ENCODE measurements at places on chromosomes 5 and 9.

DNA sequence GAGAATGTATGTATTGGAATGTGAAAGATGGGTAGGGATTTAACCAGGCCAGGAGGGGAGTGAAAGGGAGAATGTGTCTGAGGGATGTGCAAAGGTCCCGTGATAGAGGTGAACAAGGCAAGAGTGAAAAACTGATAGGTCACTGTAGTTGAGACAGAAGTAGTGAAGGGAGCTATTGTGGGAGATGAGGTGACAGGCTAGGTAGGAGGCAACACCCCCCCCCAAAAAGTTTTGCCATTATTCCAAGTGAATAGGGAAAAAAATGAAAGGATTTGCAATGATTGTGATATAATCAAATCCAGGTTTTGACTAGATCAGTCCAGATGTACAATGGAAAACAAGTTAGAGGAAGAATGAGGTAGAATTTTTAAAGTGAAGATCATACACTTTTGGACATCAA lies 136.6 kb upstream of the GPR151 start:
- DNase-seq = no peak

- no peak for DNase-seq
Observed at GRCh38 chr9:136155576-136155975, 36.9 kb upstream of the TMEM250 start.

DNA sequence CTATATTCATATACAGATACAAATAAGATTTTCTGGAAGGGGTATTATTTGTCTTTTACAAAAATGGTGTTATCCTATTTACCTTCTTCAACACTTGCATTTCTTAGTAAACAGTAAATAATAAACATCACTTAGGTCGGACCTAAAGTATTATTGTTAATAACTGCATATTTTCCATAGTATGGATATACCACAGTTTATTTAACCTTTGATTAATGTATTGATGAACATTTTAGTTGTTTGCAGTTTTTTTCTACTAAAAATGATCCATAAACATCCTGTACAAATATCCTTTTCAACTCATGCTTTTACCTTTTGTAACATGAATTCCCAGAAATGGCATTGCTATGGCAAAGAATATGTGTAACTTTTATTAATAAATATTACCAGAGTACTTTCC lies 83.4 kb downstream of the NDUFAF2 start:
- DNase-seq = no peak

- no peak for DNase-seq
Observed at GRCh38 chr5:15516486-15516885, 16.5 kb downstream of the FBXL7 start.

DNA sequence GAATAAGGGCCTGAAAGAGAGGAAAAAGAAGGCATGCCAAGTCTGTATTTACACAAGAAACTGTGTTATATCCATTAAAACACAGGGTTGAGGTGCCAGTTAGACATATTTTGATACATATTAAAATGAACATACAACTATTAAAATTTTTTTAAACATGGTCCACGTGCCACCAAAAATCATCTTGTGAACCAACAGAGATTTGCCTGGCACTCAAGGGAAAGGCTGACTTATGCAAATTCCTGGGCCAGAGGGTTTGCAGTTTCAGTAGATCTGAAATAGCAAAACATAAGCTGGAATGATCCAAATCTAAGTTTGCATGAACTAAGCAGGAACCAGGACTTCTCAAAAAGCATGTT lies 168.7 kb downstream of the SLIT3 start:
- no peak for DNase-seq

DNA sequence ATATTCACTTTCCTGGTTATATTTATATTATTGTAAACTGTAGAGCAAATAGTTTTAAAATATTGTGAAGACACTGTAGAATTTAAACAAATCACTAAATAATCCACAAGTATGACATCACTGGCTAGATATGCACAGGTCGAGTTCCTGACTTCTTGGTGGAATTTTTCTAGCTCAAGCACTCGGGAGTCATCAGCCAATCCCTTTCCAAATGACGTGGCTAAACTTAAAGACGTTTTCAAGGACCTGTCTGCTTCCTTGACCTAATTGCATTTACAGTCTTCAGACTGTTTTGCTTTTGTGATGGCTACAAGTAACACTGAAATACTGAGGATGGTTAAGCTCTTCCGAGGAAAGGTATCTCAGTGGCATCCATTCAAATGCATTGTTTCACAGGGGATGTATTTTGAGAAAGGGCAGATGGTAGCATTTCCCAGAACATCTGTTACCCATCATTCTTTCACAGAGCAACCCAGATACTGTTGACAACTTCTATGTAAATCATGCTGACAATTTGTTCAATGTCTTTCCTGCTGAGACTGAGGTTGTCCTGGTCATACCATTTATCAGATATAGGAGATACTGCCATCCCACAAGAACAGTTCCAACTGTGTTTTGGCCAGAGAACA lies 262.8 kb downstream of the CDH10 start:
- DNase-seq = peak; percentile 32

DNA sequence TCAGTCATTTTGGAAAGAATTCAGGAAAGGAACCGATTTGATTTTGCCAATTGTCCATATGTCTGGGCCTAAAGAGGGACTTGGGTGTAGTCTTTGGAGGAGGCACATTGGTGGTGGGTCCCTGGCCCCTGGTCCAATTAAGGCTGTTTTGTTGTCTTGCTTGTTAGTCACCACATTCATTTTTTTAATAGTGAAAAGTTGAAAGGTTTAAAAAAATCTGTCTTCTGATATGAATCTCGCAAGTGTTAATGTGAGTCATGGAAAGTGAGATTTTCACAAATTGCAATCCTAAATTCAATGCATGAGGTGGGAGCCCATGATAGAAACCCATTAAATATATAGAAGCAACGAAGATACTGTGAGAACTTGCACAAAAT lies 165.9 kb upstream of the OTULINL start:
- DNase-seq = no peak

DNA sequence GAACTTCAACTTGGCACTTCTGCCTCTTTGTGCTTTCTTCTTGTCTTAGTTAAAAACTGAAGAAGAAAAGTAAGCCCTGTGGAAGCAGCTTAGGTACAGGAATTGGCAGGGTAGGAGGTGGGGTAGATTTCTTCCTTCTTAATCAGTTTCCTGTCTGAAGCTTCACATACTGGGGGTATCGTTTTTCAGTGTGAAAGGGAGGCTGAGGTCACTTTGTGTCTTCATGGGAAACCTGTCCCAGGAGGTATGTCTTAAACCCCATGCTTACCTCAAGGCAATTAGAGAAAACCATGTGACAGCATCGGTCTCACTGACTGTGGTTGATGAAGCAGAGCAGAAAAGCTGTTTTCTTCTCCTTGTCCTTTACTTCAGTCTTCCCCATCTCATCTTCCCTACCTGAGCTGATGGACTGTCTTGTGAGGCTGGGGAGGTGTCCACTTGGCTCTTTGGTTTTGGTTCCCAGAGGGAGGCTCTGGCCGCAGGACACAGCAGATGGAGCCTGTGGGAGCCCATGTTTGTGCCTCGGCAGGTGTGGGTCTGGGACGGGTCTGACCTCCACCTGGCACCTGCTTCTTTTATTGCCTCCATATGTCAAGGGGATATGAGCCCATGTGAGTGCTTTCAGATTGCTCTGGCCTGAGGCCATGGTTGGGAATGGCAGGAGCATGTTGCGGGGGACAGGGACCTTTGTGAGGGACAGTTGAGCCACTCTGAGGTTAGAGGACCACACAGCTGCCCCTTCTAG lies 47.0 kb downstream of the SH3GL2 start:
- DNase-seq = no peak

DNA sequence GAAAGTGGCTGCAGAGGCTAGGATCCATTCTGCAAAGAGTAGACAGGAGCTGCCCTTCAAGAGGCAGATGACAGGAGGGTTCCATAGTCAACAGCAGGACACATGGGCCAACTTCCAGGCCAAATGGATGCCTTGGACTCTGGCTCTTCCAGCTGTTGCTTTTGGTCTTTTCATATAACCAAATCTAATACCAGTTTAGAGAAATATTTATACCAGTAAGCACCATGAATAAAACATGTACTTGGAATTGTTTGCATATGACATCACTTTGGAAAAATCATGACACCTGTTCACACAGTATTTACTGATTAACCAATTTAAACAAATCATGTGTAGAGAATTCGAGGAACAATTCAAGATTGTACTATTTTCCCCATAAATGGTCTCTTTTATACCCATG lies 481.3 kb downstream of the DMRT2 start:
- DNase-seq = no peak

DNA sequence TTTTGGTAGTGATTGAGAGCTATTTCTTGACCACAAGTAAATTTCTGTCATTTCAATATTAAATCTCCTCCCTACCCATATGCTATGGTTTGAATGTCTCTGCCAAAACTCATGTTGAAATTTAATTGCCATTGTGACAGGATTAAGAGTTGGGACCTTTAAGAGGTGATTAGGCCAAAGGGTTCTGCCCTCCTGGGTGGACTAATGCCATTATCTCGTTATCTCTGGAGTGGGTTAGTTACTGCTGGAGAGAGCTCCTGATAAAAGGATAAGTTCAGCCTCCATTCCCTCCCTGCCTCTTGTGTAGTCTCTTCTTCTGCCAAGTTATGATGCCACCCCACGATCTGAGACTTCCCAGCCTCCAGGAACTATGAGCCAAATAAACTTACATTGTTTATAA lies 3.6 kb upstream of the DRD1 start:
- DNase-seq = no peak

GRCh38 chr9:130286781-130287428 lies 21.3 kb downstream of the HMCN2 start:
- DNase-seq = no peak

GRCh38 chr9:109011231-109011671 lies 2.0 kb downstream of the CTNNAL1 start:
- peak; percentile 6 for DNase-seq

DNA sequence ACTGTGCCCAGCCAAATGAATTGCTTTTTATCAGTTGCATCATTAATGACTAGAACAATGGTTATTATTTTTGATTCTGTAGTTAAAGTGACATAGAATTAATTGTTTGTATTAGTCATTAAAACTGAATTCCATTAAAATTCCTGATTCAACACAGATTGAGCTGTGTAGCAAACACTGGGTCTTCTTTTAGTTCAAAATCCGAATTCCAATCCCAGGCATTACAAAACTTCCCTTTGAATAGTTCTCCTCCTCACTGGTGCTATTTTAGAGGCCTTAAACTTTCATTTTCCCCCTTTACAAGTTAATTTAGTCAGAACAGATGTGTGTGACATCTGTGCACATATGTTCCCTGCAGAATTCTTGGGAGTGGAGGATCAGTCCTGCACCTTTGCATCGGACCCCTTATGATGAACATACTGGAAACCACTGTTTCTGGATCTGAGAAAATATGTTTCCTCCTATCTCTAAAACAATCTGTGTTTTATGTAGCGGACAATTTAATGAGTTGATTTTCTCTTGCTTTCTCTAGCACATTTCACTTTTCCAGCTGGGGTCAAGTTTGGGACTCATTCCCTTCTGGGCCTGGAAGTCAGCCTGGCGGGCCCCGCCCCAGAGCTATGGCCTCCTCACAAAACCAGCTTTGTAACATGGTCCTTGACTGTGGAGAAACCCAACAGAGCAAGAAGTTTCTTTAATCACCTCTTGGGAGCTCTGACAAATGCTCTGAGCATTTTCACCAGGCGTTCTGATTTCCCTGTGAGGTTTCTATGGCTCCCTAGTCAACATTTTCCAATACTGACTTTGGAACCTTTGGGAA lies 87.9 kb upstream of the MAMDC2 start:
- no peak for DNase-seq

DNA sequence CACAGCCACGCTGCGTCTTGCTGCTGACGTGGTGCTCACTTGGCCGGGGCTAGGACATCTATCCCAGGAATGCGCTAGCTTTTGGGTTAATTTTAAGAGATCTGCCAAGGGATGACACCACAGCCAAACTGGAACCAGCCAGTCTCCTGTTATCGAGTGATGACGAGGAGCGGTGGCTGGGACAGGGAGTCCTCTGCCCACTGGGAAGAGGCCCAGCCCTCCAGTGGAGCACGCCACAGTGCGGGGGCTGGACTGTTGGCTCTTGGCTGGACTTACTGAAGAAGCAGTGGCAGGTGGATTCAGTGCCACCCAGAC lies 55.1 kb upstream of the PHYKPL start:
- DNase-seq = no peak

GRCh38 chr5:103409013-103409670 lies 150.6 kb downstream of the MACIR start:
- no peak for DNase-seq

All from kidney glomerular epithelial cell (primary cell).